Kidney (tissue), 22 donors: ENCODE measurements at places on chromosomes 1 and 21.
A peak's percentile ranks its signal among the peaks of the same experiment; 100 is the strongest.

DNA sequence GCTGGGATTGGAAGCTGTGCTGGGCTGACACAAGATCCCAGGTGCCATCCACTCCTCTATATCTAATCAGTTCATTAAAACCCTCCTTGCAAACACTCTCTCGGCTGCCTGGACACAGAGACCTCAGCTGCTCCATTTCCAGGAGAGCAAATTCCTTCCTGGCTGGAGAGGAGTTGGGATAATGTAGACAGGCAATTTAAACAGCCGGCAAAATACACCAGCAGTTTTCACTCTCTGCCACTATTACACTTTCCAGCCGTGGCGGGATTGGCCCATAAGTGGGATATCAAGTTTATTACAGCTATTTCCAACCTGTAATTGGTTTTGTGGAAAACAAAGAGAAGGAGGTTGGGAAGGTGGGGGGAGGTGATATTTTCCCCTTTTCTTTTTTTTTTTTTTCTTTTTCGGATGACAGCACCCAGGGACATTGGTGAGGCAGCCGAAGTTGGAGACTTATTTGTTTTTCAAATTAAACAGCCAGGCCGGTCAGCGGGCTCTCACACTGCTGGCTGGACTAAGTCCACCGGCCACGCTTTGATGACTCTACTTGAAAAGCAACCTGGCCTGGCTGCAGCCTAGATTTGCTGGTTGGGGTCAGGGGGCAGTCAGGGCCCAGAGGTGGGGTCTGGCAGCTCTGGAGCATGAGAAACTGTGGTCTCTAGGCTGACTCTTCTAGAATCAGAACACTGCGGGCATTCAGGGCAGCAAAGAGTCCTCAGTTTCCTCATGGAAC lies 177.4 kb downstream of the IGSF21 start:
- DNase-seq = no peak

DNA sequence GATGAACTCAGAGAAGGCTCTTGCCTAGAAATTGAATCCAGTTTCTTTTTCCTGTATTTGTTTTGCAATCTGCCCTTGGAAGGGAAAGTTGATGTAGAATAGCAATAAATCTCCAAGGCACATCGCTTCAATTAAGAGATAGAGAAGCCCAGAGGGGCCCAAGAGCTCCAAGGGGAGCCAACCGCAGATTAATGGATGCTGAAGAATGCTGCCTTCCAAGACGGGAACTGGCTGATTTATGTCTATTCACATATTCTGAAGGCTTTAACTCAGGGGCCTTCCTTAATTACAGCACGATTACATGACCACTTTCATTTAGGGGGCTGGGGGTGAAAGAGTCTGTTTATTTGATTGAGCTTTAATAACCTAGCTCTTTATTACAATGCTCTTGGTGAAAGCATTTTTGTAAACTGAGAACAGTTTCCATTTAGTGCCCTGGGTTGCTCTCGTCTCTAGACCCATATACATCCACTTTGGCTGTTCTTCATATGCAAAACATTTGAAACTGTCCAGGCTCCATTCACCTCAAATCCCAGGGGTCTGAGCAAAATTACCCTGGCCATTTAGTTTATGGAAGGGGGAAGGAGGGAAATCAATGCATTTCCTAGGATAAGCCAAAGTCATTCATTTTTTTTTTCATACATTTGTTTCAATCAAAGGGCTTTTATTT lies 87.4 kb upstream of the CLDN14 start:
- DNase-seq = peak; percentile 76

- no peak for DNase-seq
These were observed 158.6 kb downstream of the SYT2 start for GRCh38 chr1:202551683-202552082.

- DNase-seq = no peak
These were observed 28.5 kb upstream of the CASZ1 start for GRCh38 chr1:10824821-10825540.

GRCh38 chr1:66291531-66291864 lies 242.5 kb upstream of the SGIP1 start:
- DNase-seq = no peak

GRCh38 chr1:227577500-227577899 lies 14.1 kb downstream of the ZNF678 start:
- no peak for DNase-seq

DNA sequence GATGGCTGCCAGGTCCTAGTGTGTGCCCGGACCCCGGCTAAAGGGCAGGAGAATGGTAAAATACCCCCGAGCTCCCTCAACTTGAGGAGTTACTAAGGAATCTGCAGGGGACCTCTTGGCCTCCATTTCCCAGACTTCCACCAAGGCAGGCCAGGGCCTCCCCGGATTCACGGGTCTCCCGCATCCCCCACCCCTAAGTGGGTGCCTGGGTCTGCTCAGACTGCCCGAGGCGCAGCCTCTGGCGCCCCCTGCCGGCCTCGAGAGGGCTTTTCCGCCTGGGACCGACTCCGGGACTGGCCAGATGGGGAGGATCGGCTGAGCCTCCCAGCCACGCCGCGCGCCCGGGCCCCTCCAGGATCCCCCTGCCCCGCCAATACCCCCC lies 1.7 kb downstream of the PLEKHG5 start:
- DNase-seq = no peak

DNA sequence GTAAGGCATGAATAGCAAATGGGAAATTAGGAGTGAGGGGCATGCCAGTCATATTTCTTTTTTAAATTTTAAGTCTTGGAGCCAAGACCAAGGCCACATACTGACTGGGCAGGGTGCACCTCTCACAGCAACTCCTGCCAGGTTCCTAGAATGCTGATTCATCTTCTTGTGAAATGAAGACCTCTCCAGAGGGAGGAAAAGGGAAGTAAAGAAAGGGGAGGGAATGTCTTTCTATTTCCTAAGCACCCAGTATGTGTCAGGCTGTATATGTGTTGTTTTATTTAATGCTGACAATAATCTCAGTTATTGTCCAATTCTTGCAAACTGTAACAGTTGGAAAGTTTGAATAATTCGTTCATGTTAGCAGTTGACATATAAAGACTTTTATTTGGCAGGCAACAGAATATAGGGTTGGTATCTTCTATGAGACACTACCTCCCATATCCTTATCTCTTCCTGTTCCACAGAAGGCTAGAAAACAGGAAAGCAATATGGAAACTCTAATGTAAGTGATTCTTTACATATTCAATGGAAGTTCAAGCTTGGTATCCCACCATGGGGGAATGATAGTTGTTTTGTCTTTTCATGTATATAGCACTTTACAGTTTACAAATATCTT lies 259.1 kb upstream of the USP24 start:
- no peak for DNase-seq

DNA sequence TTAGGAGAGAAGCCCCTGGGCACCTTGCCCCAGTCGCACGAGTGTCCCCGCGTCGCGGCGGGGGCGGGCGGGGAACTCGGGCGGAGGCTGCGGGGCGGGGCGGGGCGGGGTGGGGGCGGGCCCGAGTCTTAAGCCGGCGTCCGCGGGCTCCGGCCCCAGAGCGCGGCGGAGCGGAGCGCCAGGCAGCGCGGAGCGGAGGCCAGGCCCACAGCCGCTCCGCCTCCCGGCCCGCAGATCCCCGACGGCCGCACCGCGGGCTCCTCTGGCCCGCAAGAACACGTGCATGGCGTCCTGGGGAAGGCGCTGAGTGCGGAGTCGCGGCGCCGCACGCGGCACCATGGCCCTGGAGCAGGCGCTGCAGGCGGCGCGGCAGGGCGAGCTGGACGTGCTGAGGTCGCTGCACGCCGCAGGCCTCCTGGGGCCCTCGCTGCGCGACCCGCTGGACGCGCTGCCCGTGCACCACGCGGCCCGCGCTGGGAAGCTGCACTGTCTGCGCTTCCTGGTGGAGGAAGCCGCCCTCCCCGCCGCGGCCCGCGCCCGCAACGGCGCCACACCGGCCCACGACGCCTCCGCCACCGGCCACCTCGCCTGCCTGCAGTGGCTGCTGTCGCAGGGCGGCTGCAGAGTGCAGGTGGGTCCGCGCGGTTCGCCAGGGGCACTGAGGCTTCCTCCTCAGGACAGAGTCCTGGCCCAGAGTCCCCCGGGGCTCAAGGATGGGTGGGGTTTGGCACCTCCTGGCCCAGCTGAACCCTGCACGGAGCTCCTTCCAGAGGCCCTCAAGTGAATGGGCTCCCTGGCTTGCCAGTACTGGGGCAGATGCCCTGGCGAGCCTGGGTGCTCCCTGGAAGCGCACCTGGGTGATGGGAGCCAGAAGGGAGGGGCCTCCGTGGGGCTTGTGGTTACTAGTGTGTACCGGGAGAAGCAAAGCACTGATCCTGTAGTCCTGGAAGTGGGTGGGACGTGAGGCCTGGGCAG lies at the start of gene ESPN:
Gene ESPN, plus strand, starts transcription at position 158 of the 975 bp plus-strand sequence. Its CDS starts 180 bp downstream, at position 338.
- peak; percentile 53 for DNase-seq
